NCI-H2107 (cell line): ENCODE measurements at places on chromosomes 3 and 15.

DNA sequence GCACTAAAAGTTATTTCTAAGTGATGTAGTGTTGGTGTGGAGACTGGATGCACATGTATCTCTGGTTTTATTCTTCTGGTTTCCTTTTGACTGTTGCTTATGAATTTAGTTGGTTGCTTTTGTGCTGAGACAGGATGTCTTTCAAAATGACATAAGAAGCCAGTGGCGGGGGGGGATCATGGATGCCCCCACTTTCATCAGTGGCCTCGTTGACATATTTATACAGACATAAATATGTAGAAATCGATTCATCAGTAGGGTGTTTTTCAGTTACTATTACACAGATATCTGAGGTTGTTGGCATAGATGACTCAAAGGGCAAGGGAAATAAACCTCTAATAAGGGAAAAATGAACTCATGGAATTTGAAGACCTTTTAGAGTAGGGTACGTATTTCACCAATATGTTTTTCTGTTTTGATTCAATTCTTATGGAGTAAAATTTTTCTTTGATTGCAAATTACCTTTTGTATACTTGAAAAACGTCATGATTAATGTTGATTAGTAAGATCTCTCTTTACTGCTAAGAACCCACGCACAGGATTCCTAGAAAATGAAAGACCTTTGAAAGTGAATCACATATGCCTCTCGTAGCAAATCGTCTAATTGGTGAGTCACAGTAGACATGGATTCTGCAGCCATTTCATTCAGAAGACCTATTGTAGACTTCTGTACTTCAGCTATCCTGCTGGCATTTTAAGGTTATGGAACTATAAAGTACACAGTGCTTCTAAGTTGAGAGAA, 97.4 kb upstream of the RBMS3 start:
- DNase-seq, result no peak

GRCh38 chr3:197343111-197343510, 44.7 kb upstream of the DLG1 start:
- DNase-seq, result no peak

DNA sequence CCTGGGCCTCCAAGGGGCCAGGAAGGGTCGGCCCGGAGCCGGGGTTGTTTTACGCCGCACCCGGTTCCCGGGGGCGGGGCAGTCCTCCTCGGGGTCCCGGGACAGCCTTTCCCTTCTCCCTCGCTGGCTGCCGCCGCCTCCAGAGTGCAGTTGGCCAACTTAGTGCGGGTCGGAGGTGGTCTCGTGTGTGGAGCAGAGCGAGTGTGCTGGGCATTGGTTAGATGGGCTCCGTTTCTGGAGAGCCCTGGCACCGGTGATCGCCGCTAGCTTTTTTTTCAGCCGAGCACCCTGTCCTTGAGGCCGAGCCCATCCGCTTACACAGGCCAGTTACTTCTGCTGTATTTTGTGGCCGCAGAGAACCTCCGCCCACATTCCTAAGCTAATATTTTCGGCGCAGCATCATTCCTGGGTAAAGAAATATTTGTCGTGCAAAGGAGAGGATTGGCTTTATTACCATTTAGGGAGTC, 585 bp downstream of the KIF23 start:
- no peak for DNase-seq

DNA sequence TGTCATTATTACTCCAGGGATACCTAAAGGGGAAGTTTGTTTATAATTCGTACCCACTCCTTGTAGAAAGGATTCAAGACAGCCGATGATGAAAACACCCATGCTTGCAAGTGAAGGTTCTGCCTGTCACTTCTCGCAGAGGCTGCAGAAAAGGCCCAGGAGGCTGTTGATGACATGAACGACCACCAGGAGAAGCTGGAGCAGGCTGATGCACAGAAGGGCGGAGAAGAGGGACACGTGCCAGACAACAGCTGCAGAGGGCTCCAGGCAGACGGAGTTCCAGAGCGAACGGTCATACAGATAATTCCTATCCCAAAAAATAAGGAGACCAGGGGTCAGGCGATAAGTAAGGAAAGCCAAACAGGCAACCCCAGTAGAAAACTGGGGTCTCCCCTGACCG, 5.7 kb upstream of the DYNLT2B start:
- no peak for DNase-seq

DNA sequence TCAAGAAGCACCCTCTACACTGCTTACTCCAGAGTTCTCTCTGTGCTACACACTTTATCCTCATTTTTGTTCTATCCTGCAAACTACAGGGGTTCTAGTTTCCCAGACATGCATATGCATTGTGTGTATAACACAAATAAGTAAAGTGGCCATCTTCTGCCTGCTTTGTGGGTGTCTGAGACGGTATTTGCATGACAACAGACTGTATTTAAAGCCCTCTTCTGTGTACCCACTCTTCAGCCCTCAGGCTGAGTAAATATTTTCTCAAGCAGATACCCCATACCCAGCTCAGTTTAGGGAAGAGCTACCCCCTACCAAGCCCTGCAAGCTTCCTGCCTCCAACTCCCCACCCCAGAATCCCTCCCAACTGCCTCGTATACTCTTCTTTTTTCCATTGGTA, 31.7 kb downstream of the SYNPR start:
- DNase-seq, result no peak

GRCh38 chr3:12648384-12648959, 15.4 kb downstream of the RAF1 start:
- DNase-seq, result no peak

DNA sequence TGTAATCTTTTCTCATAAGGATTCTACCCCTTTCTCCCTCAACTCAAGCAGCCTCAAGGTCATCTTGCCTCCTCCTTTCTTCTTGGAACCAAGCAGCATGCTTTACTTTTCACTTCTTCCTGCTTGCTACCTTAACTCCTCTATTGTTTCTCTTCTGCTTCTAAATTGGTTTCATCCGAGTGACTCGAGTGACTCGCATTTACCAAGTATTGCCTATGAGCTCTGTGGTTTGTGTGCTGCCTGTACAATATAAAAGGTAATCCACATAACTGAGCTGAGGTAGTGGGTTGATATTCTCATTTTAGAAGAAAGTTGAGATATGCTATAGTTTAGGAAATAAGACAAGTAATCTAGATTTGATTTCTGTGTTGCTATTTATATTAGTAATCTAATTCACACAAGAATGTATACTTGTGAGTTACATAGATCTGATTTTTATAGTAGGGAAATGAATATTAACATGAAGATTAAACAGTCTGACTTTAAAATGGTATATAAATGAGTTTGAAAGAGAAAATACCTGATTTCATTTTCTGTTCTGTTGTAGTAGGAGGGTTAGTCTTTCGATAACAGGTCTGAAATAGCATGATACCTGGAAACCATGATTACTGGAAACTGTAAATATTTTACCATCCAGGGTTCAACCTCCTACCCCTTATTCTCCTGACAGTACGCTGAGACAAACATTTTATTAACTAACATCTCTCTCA, 5.5 kb downstream of the HHLA2 start:
- no peak for DNase-seq

DNA sequence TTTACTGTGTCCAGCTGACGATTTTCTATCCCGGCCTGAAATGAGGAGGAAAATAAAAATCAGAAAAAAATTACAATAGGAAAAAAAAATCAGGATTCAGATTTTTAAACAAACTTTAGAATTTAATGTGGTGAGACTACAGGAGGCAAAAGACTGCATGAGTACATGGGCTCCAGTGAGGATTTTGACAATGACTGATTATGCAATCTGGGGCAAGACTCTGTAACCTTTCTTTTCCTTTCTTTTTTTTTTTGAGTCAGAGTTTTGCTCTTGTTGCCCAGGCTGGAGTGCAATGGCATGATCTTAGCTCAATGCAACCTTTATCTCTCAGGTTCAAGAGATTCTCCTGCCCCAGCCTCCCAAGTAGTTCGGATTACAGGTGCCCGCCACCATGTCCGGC, 29.9 kb downstream of the SPG11 start:
- no peak for DNase-seq
